ENCODE measurements at places on chromosomes 4 and X.

GRCh38 chr4:6763330-6763851 is 19.1 kb upstream of the KIAA0232 start:
- DNase-seq, result no peak

DNA sequence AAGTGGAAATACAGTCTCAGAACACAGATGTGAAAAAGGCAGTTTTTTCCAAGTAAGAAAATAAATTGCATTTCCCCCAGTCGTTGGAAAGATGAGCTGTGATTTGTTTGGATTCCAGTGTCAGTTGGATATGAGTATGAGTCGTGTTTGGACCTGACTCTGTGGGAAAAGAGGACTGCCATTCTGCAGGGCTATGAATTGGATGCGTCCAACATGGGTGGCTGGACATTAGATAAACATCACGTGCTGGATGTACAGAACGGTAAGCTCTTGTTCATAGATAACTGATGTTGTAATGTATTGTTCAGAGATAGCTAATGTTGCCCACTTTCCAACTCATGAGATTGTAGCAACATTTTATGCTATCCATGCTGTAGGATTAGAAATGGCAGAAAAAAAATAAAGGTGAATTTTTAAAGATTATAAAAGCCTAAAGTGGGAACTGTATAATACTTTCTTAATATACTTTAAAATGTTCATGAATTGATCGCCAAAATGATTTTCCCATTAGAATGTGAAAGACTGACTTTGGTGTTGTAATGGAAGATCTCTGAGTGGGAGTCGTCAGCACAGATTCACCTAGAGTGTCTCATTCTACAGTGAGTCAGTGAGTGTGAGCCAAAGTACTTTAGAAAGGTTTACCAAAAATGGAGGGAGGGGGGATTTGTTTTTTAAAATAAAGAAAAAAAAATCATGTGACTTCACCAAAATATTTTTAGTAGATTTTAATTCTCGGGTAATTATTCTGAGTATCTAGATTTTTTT is 178.7 kb downstream of the DCTD start:
- no peak for DNase-seq

GRCh38 chr4:8643986-8644385 is 51.4 kb downstream of the CPZ start:
- no peak for DNase-seq

DNA sequence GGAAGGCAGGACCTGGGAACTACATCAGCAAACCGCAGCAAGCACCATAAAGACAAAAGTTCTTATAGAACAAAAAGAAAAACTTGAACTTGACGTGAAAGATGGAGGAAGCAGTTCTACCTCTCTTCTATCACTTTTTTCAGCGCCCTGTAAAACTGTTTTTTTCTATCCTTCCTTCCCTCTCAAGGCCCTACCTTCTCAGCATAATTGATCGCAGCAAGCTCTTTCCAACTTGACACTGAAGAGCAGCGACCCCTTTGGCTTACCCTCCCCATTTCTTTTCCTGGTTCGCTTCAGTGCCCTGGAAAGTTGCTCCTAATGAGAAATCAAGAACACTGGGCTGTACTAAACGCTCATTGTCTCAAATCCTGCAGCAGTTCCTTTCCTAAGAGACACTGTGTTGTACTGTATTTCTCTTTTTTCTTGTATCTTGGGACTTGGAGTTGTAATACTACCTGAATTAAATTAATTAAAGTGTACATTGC is 150.6 kb upstream of the SLC4A4 start:
- DNase-seq, result no peak

- no peak for DNase-seq
Observed at GRCh38 chr4:152990471-152991131, 54.5 kb downstream of the FHDC1 start.

GRCh38 chr4:156238171-156238570 is 284.5 kb upstream of the CTSO start:
- DNase-seq, result no peak

DNA sequence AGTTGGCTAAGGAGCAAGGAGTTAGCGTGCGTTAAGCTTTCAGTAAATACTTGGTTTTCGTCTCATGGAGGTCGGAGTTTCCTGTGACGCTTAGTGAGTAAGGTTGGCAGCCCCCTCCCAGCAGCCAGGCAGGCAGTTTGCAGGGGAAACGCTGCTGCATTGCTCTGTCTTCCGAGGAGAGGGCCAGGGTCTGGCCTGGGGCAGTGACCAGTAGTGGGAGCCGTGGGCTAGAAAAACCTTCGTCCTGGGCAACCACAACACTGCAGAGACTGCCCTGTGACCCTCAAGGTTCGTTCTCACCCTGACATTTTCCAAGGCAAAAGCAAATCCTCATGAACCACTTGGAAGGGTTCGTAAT is 432 bp downstream of the TMEM175 start:
- DNase-seq, result no peak

GRCh38 chr4:44859477-44859876 is 133.1 kb upstream of the GNPDA2 start:
- no peak for DNase-seq

- peak; percentile 49 for DNase-seq
Observed at GRCh38 chrX:140712413-140713173, 3.0 kb downstream of the LINC00632 start.

GRCh38 chrX:26822448-26822847 is 606.5 kb downstream of the MAGEB5 start:
- DNase-seq, result no peak

GRCh38 chr4:108852691-108853090 is 89.8 kb upstream of the ETNPPL start:
- DNase-seq, result no peak

GRCh38 chrX:8254401-8254800 is 83.3 kb upstream of the VCX2 start:
- no peak for DNase-seq

DNA sequence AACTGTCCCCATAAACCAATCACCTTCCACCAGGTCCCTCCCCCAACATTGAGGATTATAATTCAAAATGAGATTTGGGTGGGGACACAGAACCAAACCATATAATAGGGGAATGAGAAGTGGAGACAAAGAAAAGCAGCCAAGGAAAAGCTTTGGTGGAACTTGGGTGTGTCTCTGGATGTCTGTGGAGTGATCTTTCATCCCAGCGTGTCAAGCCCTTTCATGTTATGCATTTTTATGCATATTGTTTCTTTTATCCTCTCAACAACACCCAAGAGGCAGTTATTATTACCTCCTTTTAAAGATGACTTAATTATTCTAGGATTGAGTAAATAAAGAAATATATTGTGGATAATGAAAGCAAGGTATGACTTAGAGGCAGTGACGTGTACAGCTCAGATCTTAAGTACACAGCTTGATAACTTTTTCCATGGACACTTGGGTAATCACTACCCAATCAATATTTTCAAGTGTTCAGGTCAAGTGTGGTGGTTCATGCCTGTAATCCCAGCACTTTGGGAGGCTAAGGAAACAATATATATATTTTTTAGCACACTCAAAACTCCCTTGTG is 42.6 kb upstream of the HOPX start:
- no peak for DNase-seq

DNA sequence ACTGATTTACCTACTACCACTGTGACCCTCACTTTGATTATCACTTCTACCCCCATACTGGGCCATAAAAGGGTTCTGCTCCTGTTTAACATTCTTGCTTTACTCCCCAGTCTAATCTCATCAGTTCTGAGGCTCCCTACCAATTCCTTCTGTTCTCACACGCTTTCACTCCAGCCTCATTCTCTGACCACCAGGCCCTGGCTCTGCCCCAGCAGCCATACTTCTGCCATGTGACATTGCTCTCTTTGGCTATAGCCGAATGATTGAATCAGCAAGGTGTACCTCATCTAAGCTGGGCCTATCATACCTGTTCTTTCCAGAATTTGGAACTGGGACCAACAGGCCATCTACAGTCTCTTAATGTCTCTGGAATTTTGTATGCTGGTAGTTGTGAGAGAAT is 14.4 kb upstream of the ELF2 start:
- DNase-seq, result no peak

GRCh38 chrX:28586286-28586685 is 960 bp upstream of the IL1RAPL1 start:
- DNase-seq, result no peak

- no peak for DNase-seq
Observed at GRCh38 chr4:143768007-143768591, 67.6 kb upstream of the FREM3 start.

GRCh38 chr4:41622787-41623186 is 84.8 kb downstream of the LIMCH1 start:
- no peak for DNase-seq

GRCh38 chrX:112849016-112849415 is 8.4 kb upstream of the AMOT start:
- no peak for DNase-seq

DNA sequence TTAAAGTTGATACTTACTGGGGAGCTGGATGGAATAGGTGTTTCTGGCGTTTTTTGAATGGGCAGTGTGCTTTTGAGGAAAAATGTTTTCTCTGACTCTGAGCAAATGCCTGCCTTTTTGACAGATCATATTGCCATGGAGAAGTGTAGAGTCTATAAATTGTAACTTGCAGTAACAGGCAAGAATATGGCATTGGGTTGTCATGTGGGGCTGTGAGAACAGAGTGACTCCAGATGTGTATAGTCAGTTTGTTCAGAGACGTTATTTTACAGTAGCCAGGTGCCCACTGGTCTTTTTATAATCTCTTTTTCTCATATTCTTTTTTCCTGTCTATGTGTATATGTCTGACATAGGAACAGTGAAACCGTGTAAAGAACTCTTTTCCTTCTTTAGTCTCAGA is 40.8 kb downstream of the RAPGEF2 start:
- DNase-seq, result no peak

- no peak for DNase-seq
Observed at GRCh38 chr4:6002492-6002833, 15.8 kb downstream of the C4orf50 start.

- no peak for DNase-seq
Observed at GRCh38 chrX:21926527-21927278, 13.8 kb upstream of the SMS start.

DNA sequence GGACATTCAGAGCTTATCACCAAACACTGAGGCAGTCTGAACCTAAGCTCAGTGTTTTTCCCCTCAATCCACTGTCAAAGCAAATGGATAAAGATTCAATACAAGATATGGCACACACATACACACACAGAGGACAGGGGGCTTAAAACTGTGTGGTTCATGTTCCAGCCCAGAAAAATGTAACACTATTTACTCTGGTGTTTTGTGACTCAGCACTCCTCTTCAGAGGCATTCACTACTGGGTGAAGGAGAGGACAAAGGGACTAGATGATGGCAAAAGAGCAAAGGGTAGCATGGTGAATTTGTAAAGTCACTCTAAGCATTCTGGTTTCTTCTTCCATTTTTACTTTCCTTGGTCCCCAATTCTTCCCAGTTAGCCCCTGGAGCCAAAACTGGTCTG is 120.3 kb downstream of the ARHGEF9 start:
- DNase-seq, result no peak

- DNase-seq, result no peak
Observed at GRCh38 chr4:168321006-168321405, 2.5 kb upstream of the DDX60 start.

DNA sequence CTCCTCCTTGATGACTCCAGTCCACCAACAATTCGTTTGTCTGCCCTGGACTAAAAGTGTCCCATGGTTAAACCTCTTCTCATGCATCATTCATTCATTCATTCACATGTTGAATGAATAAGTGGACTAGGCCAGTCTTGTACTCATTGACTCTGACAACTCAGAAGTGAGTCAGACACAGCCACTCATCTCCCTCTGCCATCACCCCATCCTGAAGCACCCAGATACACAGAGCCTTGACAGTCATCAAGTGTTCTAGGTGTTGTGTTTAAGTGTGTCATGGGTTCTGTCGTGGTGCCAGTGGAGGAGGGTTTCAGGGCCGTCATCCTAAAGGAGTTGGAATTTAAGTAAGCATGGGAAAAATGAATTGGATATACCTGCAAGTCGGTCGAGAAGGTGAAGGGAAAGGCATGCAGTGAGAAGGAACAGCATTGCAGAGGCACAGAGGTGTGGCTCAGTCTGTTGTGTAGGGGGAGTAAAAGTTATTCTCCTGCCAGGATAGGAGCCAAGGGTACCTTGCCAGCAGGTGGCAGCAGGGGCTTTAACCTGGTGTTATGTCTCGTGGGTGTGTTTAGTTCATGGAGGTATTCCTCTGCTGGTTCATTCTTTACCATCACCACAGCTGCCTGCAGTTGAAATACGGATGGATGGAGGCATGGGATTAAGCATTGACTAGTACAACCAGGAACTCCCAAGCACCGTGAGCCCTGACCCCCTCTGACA is 18.3 kb downstream of the MAGED2 start:
- peak; percentile 26 for DNase-seq

GRCh38 chr4:139514382-139515059 is 41.5 kb downstream of the SETD7 start:
- DNase-seq, result no peak

GRCh38 chr4:69321153-69321729 is 41.0 kb downstream of the UGT2B28 start:
- no peak for DNase-seq

All from CD4-positive, alpha-beta T cell treated with Interleukin-4 for 4 hours (primary cell).